ENCODE measurements at places on chromosomes 5 and 9.

- no peak for DNase-seq
These were observed 86.1 kb downstream of the ADAMTS6 start for GRCh38 chr5:65395526-65396155.

DNA sequence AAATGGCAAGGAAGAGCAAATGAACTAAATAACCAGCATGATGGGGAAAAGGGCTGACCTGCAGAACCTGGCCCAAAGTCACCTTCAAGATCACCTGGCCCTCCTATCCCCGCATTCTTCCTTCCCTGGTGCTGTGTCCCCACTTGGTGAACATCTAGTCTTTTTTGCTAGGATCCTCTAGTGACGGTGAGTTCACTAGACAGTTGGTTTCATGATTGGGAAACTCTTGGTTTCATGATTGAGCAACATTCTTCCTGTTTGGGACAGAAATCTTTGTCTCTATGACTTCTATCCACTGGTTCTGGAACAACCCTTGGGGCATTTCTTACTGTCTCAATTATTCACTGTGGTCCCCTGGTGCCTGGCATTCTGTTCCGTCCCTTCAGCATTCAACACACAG, 50.2 kb upstream of the DAB2IP start:
- no peak for DNase-seq

GRCh38 chr5:151662805-151663204, 23.9 kb downstream of the SPARC start:
- no peak for DNase-seq

DNA sequence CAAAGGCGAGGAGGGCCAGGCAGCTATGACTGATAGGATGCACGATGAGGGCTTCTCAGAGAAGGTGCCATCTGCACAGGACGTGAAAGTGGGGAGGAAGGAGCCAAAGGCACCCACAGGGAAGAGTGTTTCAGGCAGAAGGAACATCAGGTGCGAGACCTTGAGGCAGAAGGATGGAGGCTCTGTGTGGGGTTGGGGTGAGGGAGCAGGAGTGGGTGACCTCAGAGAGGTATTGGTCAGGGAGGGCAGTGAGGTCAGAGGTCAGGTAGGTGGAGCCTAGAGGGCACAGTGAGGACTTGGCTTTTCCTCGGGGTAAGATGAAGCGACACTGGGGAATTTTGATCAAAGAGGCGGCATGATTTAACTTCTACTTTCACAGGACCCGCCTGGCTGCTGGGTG, 64.7 kb upstream of the XPA start:
- no peak for DNase-seq

- no peak for DNase-seq
These were observed 227.8 kb upstream of the TRPM3 start for GRCh38 chr9:71349218-71349617.

DNA sequence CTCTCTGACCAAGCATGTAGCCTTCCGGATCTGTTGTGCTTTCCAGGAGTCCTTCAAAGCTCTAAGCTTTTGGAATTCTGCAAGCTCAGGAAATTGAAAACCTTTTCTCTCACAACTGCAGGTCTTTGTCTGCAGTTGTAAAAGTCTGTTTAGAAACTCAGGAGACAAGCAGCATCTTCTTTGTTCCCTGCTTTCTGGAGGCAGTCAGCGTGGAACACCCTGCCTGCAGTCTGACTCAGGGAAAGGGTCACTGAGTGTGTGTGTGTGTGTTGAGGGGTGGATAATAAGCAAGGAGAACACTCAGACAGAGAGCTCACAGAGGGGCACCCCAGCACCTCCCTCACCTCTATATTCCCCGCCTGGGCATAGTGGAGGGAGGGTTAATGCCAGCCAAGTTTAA, 29.1 kb downstream of the KCNIP1 start:
- no peak for DNase-seq

DNA sequence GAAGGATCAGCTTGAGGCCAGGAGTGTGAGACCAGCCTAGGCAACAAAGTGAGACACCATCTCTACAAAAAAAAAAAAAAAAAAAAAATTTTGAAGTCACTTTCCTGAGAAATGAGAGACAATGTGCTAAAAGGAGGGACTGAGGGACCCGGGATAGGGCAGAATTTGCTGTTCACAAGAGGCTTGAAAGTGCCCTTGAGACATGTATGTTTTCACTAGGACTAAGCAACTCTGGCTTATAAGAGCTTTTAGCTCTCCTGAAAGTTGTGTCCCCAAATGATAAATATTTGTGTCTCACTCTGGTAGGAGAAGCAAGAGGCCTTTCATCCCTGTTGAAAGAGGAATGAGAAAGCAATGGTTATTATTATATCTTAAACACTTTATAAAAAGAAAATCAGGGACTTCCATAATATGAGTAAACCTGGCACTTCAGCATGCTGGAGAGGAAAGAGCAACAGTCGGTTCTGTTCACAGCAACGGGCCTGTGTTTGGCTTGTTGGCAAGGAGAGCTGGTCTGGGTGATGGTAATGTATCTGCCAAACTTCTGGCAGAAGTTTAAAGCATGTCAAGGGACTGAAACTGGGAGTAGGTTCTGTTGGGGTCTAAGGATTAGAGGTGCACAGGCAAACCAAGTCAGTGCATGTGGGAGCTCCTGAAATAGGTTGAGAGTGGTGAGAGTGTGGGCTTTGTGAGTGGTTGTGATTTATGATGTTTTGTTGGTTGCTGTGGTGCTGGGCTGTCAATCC, 32.2 kb downstream of the ENTREP1 start:
- no peak for DNase-seq

- no peak for DNase-seq
These were observed 27.5 kb downstream of the SEC61B start for GRCh38 chr9:99249619-99250018.

DNA sequence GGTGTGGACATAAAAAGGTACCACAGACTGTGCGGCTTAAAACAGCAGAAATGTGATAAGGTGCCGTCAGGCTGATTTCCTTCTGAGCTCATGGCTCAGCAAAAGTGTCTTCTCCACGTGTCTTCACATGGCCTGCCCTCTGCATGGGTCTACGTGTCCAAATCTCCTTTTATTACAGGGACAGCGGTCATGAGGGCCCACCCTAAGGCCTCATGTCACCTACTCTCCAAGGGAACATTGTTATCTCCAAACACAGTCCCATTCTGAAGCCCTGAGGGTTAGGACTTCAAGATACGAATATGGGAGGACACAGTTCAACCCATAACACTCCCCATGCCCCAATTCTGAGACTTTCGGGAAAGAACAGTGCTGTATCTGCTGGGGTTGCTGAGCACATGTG, 35.2 kb downstream of the COL23A1 start:
- no peak for DNase-seq

DNA sequence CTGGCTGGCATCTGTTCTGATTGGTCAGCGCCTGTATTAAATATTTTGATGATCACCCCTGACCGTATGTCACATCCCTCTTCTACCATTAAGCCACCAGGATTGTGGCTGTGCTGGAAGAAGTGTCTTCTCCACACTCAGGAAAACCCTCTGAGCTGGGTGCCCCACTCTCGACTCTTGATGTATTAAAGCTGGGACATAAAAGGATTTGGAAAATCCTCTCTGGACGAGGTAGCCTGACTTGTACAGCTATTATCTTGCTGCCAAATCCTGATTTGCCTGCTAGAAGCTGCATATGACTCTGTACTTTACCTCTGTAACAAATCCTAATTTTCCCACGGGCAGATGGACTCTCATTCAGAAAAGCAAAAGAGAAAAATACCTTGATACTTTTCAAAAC, 161.0 kb downstream of the SLC28A3 start:
- DNase-seq: no peak

DNA sequence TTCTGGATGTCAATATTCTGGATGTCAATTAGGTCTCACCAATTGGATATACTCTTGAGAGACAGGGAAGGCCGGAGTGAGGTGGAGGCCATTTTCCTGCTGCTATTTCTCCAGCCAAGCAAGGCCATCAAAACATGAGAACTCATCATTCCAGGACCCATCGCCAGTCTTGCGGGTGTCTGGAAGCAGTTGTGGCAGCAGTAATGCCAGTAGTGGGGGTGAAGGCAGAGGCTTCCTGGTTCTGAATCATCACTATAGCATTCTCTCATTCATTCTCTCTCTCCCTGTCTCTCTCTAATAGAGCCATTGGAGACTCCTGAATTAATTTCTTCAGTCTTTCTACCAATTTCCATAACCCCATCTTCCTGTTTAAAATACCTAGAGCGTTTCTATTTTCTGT, 71.8 kb downstream of the EGFLAM start:
- no peak for DNase-seq

- no peak for DNase-seq
These were observed 262.3 kb downstream of the AUH start for GRCh38 chr9:91099436-91099835.

DNA sequence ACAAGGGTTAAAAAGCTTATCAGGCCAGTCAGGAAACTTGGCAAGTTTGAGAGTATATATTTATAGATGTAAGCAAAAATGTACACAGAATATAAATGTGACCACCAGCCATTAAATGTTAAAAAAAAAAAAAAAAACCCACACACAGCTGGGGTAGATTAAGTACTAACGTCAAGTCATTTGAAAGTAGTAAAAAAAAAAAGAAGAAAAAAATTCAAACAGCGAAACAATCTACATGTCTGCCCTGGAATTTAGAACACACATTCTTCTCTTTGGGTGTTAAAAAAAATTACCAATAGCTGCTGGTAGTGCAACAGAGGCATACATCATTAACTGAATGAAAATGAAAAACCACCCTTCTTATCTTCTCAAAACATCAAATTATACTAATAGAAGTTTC, 269.7 kb downstream of the MLLT3 start:
- no peak for DNase-seq

DNA sequence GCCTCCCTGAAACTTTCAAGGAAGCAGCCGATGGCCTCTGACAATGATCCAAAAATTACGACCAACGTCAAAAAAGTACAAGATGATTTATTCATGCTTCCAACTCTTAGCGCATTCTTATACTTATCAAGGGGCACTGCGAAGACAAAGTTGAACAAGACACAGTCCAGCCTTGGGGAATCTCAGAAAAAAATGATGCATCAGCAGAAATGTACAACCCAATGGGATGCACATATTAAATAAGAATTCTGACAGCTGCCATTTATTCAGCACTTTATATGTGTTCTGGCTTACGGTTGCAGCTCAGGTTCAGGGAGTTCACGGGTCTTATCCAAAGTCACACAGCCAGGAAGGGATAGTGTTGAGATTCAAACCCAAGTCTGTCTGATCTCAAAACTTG, 96.0 kb upstream of the CPLX2 start:
- no peak for DNase-seq

GRCh38 chr5:177462021-177462670, 11.3 kb downstream of the DBN1 start:
- no peak for DNase-seq

GRCh38 chr5:119071561-119071995, 691 bp downstream of the DMXL1 start:
- DNase-seq: no peak

GRCh38 chr9:127803507-127804352, 1.0 kb downstream of the FPGS start:
- peak; percentile 19 for DNase-seq

- peak; percentile 53 for DNase-seq
These were observed 2.0 kb downstream of the RNF44 start for GRCh38 chr5:176535101-176535663.

- no peak for DNase-seq
These were observed 71.8 kb downstream of the AK8 start for GRCh38 chr9:132806306-132806705.

GRCh38 chr5:160640406-160640805, 211.6 kb downstream of the ATP10B start:
- no peak for DNase-seq

GRCh38 chr5:34490506-34491250, 165.4 kb upstream of the RAI14 start:
- no peak for DNase-seq

- DNase-seq: no peak
These were observed 29.9 kb downstream of the USP20 start for GRCh38 chr9:129864991-129865647.

GRCh38 chr5:139806726-139807646, 11.4 kb downstream of the PSD2 start:
- DNase-seq: no peak

- DNase-seq: peak; percentile 10
These were observed 124.9 kb downstream of the PPP2R2B start for GRCh38 chr5:146753641-146754040.

DNA sequence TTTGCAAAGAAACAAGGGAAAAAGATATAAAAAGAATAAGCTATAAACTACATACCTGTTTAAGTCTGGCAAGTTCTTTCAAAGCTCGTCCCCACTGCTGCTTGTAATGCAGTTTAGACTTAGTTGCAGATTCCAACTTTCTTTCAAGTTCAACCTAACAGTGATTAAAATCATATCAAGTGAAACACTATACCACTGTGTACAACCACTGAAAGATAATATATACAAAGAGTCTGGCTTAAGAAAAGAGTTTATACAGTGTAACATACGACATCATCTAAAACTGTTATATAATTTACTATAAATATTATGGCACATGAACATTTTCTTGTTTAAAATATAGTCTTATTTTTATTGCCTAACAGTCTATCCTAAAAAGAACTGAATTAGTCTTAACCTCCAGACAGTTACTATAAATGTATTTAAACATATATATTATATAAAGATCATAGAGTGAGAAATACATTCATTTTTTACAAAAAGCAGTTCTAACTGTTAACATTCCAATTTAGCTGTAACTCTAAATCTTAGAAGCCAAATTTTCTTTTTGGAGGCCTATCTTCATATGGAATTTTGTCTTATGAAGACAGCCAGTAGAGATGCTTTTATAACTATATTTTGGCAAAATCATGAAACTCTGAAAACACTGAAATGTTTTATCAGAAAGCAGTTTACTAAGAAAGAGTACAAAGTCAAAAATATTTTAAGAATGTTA, 58.6 kb downstream of the CEP120 start:
- DNase-seq: no peak

GRCh38 chr5:65366655-65367054, 115.1 kb downstream of the ADAMTS6 start:
- no peak for DNase-seq

- no peak for DNase-seq
These were observed 12.2 kb downstream of the ABCA1 start for GRCh38 chr9:104915753-104916152.

- DNase-seq: no peak
These were observed 119.5 kb downstream of the SYK start for GRCh38 chr9:90921104-90921503.

DNA sequence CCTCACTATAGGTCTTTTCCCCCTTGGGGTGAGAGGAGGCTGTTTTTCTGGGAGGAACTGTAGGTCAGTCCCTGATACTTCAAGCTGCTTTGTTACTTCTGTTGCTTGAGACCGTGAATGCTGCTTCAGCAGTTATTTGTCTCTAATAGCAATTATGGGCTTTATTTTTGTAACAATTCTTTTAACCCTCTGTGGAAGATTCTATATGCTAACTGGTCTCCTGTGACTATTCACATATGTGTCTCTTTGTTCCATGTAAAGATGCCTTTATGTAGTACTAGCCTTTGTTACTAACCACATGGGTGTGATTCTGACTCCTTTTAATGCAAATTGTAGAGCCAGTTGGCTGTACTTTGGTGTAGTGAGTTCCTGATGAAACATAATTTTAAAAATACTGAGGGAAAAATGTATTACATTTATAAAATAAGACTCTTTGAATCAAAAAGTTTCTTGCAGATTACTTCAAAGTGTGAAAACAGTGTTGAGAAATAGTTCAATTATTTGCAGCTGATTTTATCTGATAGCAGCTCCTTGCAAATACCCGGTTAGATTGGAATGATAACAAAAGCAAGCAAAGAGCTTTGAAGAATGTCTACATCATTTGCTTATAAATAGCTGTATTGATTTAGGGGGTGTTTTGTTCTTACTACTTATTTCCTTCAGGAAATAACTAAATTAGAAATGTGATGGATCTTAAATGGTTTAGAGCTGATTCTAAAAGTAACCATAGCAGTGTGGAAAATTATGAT, 46.6 kb downstream of the ANGPTL2 start:
- DNase-seq: no peak
